Fibroblast of lung (primary cell): ENCODE measurements at places on chromosomes 4 and X.
A peak's percentile ranks its signal among the peaks of the same experiment; 100 is the strongest.

- no peak for DNase-seq
Observed at GRCh38 chr4:24144381-24144780, 254.5 kb upstream of the PPARGC1A start.

DNA sequence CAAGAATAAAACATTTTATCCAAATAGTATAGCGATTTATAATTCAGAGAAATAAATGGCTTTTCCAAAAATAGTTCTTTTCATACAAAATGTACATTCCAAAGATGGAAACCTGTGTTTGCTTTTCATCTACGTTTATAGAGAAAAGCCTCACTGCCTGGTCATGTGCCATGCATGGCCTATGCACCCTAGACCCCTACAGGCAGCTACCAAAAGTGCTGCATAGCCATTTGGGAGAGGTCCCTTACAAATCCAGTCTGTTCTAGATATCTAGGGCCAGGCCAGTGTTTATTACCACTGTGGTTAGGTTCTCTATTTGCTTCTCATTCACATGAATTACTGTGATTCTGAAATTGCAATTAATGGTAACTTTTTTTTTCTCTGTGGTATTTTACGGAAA lies 17.2 kb downstream of the HMGB2 start:
- DNase-seq: no peak

DNA sequence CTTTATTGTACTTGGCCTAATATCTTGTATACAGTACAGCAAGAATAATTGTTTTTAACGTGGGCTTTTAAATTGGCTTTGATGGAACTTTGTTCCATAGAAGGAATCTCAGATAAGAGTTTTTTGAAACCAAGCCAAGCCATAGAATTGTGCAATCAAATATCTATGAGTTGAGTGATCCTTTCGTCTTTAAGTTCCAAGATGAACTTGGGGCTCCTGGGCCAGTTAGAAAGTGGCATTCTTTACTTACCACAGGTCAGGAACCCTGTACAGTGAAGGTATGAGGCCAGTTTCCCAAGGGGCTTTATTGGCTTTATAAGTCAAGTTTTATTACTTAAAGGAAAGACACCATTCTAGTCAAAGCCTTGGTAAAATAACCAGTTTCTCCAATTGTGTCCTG lies 2104.2 kb downstream of the PCDH7 start:
- DNase-seq: peak; percentile 45

- DNase-seq: no peak
Observed at GRCh38 chr4:147307896-147308674, 172.8 kb upstream of the EDNRA start.

GRCh38 chr4:40918330-40918729 lies 168.6 kb downstream of the NSUN7 start:
- peak; percentile 88 for DNase-seq

GRCh38 chrX:134454506-134454905 lies 5.5 kb upstream of the HPRT1 start:
- DNase-seq: no peak

DNA sequence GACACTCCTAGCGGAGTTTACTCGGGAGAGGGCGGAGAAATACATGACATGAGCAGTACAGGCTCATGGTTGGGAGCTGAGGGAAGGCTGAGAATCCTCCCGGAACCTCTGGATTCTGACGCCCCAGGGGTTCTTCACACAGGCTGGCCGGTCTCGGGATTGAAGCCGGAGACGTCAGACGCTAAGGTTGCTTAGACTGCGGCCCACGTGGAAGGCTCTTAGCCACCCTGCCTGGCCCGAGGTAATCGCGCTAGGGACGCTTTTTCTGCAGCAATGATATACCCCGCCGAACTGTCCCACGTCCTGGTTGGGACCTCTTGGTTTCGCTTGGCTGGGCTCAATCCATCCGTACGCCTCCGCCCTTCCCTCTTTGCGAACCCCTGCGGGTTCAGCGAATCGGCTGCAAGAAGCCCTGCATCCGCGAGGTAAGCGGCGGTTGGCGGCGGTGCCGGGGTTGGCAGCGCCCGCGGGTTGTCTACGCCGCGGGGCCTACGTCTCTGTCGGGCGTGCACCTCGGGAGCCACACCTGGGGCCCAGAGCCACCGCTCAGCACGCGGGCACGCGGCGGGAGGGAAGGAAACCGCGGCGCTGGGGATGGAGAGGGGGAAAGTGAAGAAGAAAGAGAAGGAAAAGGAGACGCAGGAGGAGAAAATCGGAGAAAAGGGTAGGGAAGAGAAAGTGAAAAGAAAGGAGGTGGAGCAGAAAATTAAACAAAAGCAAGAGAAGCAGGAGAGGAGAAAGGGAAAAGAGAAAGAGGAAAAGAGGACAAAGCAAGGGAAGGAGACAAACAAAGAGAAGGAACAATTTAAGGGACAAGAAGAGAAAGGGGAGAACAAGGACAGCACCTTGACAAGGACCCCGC lies at the start of gene ARL9:
Gene ARL9, plus strand, starts transcription at position 523 of the 862 bp plus-strand sequence. Its CDS starts 72 bp downstream, at position 595.
- DNase-seq: peak; percentile 63

- DNase-seq: no peak
Observed at GRCh38 chrX:97027384-97027922, 143.7 kb downstream of the RPA4 start.

- no peak for DNase-seq
Observed at GRCh38 chr4:176762661-176763308, 29.9 kb downstream of the VEGFC start.

DNA sequence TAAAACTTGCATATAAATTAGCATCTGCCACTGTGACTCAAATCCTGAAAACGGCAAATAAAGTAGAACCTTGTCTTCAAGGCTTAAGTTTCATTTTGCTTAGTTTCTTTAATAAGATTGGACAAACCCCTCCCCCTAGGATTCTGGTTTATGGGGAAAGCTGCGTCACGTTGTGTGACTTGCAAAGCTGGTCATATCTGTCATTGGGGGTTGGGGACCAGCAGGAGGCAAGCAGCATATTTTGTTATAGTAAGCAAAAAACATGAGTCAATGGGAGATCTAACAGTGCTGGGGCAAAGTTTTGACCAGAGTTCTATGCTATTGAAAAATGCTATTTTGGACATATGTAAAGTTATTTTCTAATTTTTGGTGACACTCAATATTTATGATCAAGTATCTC lies 407.3 kb downstream of the PCDH18 start:
- DNase-seq: peak; percentile 17
